ENCODE measurements at places on chromosomes 1 and 21.

- no peak for DNase-seq
These were observed 50.3 kb downstream of the ARHGEF16 start for GRCh38 chr1:3504822-3505153.

DNA sequence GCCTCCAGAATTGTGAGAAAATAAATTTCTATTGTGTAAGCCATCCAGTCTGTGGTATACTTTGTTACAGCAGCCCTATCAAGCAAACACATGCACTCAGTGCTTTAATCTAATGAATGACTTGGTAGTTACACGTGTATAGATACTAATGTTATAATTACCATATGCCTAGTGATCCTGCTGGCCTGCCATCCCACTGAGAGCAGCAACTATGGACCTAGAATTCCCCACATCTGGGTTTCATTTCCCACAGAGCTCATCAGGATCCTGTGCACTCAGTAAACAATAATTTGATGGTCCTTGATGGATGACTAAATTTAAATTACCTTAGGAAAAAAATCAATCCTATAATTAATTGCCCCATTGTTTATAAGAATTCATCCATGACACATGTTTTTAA, 86.5 kb upstream of the RGS1 start:
- DNase-seq = no peak

DNA sequence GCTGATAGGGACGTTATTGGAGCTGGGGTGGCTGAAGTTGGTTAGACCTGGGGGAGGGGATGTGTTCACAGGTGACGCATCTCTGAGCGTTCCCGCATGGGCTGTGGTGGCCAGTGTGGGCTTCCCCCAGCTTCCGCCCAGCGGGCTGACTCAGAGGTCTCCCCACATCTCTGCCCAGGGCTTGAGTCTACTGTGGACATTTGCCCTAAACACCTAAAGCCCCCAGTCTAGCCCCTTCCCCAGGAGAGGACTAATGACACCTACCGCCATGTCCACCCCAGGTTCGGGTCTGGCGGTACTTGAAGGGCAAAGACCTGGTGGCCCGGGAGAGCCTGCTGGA, 2.0 kb downstream of the AGRN start:
- no peak for DNase-seq

DNA sequence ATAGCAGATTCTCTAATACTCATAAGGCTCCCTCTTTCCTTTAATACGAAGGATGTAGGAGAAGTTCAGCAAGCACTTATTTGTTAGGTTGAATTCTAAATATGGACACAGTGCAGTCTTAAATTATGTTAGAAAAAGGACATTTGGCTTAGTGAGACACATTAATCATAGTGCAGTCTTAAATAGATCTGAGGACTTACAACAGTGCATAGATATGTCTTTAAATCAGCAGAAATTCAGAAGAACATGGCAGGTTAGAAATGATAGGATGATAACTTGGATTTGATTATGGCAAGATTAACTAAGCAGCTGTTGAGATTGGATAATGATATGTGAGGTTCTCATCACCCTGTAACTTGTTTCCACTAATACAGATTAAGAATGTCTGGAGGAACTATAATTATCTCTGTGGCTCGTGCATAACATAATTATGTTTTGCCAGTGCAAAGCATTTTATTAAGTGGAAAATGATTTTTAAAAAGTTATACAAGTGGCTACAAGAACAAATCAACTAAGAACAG, 485.9 kb downstream of the USP25 start:
- no peak for DNase-seq

- no peak for DNase-seq
These were observed 803.7 kb downstream of the NCAM2 start for GRCh38 chr21:21801921-21802320.

DNA sequence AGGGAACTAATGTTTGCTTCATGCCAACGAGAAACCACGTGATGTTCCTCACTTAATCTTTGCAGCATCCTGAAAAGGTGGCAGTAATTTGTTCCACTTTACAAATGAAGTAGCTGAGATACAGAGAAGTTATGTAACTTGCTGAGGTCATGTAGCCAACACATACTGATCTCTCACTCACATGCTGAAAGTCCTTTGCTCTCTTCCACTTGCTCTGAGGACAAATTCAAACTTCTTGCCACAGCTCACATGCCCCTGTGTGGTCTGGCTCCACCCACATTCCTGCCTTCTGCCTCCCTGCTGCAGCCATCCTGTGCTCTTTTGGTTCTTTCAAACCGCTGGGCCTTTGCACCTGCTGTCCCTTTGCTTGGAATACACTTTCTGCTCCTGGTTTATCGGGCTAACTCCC, 55.4 kb downstream of the TMCO4 start:
- no peak for DNase-seq

- no peak for DNase-seq
These were observed 119.1 kb downstream of the PTPRU start for GRCh38 chr1:29355375-29355774.

GRCh38 chr1:199338760-199339159, 688.8 kb upstream of the NR5A2 start:
- no peak for DNase-seq

DNA sequence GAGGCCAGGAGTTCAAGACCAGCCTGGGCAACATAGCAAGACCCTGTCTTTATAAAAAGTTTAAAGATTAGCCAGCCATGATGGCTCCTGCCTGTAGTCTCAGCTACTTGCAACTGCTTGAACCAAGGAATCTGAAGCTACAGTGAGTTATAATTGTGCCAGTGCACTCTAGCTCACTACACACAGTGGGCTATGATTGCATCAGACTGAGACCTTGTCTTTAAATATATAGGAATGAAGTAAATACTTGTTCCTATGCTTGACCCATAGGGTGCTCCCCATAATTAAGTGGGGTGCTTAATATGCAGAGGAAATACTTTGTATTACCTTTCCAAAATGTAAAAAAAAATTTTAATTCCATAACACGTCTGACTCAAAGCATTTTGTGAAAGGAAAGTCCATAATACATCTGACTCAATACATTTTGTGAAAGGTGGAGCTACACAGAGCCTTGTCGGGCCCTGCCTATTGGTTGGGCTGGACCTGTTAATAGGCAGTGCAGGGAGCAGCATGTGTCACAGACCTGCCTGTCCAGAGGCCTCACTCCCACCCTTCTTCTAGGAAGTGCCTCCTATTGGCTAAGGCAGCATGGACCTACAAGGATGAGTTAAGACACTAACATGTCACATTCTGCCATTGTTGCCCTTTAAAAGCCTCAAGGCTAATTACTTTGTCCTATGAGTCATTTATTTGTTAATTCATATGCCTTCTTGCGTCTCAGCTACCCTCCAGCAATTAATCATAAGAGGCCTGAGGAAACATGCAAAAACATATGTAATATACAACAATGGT, 33.6 kb downstream of the CD58 start:
- no peak for DNase-seq

DNA sequence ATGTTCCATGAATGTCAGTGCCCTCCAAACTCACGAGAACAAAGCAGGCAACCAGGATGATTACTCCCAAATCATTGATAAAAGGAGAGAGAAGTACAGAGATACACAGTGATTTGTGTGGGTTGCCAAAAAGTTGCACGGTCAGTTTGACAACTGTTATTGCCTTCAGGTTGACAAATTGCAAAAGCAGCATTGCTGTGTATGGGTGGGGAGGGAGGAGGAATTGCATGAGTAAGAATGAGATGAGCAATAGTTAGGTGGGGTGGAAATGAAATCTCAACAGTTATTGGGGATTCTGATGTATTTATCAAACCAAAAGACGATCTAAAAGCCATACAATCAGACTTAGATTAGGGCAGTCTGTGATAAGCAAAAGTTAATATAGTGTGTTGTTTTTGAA, 93.7 kb downstream of the NTMT2 start:
- no peak for DNase-seq

GRCh38 chr1:30732277-30732996, 9.1 kb upstream of the MATN1 start:
- DNase-seq = peak; percentile 89

DNA sequence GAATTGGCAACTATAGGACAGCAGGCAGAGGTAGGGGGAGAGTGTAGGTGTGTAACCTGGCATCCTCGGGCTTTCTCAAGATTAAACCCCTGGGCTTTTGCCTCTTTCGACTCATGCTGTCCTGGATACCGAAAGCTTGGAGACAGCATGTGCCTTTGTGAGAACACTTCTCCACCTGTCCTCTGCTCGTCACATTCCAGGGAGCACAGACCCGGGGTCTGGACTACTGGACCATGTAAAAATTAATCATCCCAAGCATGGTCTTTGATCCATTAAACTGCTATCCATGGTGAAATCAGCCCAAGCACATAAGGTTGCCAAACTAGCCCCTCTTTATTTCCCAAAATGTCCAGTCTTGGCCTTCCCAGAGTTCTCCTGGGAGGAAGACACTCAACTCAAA, 9.0 kb upstream of the RNF186 start:
- no peak for DNase-seq

DNA sequence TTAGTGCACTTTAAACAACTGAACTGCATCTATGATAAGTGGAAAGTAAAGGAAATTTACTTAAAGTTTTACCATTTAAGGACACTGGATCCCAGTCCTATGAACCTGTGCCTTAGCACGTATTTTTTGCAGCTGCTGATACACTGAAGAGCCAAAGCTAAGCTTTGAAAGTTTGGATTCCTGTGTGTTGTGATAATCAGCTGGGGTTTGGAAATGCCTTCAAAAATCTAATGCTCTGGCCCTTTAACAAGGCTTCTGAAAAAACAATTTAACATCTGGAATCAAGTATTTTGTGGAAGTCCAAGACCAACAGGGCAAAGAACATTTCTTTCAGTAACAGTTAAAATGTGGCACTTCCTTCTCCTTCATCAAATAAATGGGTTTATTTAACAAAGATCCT, 51.8 kb downstream of the DDAH1 start:
- no peak for DNase-seq

DNA sequence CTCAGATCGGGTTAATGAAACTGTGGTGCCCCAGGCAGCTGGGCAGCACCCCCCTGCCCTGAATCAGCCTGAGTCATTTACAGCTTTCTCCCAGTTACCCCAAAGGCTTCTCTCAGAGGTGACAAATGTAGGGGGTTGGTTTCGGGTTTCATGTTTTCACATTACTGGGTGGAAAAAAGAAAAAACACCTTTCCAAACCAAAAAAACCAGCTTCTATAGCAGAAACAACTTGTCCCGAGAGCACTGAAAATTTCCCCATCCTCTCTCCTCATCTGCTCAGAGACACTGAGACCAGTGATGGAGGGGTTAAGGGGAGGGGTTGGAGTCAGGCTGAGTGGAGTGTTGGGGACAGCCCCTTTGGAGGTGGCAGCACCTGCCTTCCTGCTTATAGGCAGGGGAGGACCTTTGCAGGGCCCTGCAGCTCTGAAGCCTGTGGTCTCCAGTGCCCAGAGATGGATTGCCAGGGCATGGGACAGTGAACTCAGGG, 15.6 kb downstream of the UTP11 start:
- no peak for DNase-seq

DNA sequence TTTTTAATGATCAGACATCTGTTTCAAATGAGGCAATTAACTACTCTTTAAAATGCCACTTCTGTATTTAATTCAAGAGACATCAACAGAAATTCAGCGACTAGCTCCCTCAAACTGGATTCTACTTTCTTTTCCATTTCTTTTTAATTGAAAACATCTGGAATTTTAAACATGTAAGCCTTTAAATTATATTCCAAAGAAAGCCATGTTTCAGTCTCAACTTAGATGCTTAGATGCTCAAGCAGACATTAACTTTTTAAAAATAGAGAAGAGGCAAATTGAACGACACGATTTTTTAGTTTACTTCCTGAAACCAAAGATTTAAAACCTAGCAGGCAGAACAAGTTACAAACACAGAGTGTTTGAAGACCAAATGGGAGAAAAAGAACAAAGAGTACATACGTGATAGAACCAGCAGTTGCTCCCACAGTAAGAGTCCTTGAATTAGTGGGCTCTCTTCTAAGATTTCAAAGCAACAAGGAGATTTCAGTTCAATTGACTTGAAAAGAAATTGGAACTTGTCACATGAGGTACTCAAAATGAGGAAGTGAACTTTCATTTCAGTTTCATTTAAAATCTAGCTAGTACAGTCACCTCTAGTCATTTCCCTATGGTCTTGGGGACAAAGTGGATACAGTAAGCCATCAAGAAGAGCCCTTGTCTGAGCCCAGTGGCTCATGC, at the start of gene CTSS:
TSS of gene CTSS (minus strand) at position 483 of the 681 bp plus-strand sequence. CDS start 1,015 bp downstream, outside the sequence.
- DNase-seq = no peak

DNA sequence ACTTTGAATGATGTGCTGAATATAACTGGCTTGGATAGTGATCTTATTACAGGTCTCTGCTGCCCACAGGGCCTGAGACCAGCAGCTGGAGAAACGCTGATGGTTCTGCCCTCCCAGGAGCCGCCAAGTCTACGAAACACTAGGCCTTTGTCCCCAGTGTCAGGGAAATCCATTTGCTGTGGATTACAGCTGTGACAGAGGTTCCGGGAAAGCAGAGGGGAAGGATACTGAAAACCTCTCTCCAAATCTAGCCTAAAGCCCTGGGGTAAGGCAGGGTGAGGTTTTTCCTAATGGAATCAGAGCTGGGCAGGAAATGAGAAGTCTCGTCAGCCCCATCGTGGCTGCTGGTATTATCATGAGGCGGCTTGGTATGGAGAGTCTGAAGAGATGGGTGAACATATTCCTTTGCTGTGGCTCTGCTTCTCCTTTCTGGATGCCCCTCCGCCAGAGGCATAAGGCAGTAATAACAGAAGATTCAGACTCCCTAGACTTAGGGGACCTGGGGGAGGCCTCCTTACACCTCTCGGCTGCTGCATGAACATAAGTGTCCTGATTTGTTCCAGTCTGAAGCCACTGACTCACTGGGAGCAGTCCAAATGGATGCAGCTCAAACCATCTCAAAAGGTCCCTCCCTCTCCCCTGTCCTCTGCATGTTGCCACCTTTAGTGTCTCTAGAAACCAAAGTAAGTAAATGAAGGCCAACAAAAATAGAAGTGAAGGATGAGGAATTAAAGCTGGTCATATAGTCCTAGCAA, 48.1 kb downstream of the PHC2 start:
- peak; percentile 74 for DNase-seq

GRCh38 chr1:159289060-159289459, 13.1 kb upstream of the FCER1A start:
- no peak for DNase-seq

DNA sequence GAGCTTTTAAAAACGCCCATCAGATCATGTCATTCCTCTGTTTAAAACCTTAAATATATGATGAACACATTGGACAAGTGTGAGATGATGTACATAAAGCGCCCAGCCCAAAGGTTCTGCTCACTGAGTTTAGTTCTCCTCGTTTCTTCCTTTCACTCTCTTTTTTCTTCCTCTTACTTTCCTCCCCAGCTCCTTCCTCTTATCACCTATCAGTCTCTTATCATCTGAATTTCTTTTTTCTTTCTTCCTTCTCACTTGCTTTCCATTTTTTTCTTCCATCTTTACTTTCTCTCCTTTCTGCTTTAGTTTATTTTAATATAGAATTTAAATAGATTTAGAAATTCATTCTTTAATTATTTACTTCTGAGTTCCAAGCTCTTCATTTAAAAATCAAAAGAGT, 17.8 kb upstream of the POGZ start:
- no peak for DNase-seq

- DNase-seq = no peak
These were observed 37.4 kb upstream of the DISP1 start for GRCh38 chr1:222777463-222777862.

- DNase-seq = no peak
These were observed 322.5 kb downstream of the SIPA1L2 start for GRCh38 chr1:232307296-232308017.

GRCh38 chr1:196400478-196401451, 207.5 kb downstream of the KCNT2 start:
- peak; percentile 90 for DNase-seq

GRCh38 chr1:3074800-3075199, 5.8 kb downstream of the PRDM16 start:
- DNase-seq = no peak

- no peak for DNase-seq
These were observed 738.1 kb upstream of the NCAM2 start for GRCh38 chr21:20260124-20260523.

GRCh38 chr1:187928696-187929095, 1099.9 kb downstream of the PLA2G4A start:
- no peak for DNase-seq

All from islet precursor cell (in vitro differentiated cells).